Fibroblast of upper back skin (primary cell): ENCODE measurements at places on chromosomes 12 and 14.

- no peak for DNase-seq
Observed at GRCh38 chr12:106582249-106582591, 584 bp upstream of the RFX4 start.

GRCh38 chr12:58026426-58026825, 85.1 kb downstream of the ATP23 start:
- no peak for DNase-seq

GRCh38 chr12:32917094-32917611, 20.6 kb upstream of the PKP2 start:
- DNase-seq, result peak; percentile 7

- DNase-seq, result no peak
Observed at GRCh38 chr14:26888592-26888991, 290.8 kb upstream of the NOVA1 start.

DNA sequence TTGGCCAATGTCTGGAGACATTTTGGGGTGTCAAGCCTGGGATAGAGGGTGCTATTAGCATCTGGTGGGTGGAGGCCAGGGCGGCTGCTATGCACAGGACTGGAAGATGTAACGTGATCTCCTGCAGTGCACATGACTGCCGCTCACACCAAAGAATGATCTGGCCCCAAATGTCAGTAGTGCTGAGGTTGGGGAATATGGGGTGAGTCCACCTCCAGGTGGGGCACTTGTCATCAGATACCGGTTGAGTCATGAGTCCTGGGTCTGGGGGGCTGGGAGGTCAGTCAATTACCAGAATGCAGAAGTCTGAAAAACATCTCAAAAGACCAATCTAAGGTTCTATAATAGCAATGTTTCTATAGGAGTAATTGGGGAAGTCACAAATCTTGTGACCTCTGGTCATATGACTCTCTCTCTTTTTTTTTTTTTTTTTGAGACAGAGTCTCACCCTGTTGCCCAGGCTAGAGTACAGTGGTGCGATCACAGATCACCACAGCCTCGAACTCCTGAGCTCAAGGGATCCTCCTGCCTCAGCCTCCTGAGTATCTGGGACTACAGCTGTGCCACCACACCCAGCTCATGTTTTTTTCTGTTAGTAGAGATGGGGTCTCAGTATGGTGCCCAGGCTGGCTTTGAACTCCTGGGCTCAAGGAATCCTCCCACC, 6.0 kb upstream of the SDSL start:
- no peak for DNase-seq

DNA sequence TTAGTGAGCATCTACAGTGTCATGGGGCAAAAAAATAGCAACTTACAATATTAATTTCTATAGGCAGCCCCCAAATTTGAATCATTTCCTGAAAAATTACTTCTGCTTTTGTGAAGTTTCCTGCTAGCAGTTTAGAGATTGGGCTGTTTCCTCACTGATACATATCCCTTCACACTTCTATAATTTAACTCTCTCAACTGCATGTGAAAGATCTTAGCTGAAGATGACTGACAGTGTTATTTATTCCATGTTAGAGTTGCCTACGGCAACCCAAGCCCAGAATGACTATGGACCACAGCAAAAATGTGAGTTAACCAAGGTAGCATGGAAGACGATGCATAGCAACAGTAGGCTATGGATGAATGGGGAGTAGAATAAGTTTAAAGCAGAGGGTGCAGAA, at the start of gene KLRG1:
Gene KLRG1 (plus strand): TSS at position 134 of the 400 bp plus-strand sequence. CDS start 90 bp downstream, at position 224.
- DNase-seq, result no peak

DNA sequence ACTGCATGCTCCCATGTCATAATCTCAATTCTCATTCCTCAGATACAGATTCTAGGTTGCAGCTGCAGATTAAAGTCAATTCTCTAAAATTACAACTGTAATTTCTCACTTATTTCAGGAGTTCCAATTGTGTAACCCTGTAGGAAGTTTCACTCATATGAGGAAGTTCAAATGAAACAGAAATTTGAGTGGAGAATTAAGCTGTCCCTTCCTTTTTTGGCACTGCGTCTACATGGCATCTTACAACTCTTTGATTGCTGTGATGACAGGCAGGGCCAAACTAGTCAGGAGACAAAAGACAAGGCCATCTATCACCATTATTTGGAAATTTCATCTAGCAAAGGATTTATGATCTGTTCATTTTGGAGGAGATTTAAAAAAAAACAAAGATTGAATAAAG, 13.3 kb upstream of the GRIP1 start:
- DNase-seq, result peak; percentile 4

DNA sequence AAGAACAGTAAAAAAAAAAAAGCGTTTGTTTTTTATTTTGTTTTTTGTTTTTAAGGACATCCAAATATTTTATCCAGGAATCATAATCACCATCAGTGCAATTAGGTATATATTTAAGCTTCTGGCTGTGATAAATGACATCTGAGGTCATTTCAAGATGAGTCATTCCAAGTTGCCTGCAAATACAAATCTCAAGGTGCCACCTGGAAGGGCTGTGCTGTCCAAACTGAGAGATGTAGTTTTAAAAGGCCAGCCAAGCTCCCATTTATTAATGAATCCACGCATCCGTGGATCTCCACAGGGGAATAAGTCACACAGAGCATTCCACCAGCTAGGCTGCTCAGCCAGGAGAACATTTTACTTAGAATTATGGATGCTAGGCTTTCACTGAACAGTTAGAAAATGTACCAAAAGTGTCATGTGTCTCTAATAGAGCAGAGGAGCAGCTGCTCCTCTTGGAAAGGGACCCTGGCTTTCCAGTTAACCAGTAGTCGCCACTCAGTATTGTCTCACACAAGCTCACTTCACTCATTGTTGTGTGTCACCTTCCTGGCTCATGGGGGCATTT, 1151.4 kb upstream of the TMEM132C start:
- no peak for DNase-seq

- peak; percentile 48 for DNase-seq
Observed at GRCh38 chr14:51444353-51445000, 204.4 kb downstream of the TMX1 start.

DNA sequence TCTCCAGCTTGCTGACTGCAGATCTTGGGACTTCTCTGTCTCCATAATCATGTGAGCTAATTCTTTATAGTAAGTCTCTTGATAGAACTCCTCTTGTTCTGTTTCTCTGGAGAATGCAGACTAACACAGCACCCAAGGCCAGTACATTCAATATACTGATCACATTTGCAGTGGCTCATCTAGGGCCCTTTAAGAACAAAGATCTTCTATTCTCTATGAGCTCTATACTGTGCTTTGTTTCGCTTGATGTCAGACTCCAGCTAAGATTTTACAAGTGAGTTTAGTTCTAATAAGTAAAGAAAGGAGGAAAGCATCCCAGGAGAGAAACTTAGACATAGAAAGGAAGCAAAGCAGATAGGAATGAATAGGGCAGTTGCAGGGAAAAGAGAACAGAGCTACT, 69.3 kb upstream of the TMPO start:
- no peak for DNase-seq

GRCh38 chr12:115709540-115710011, 567.9 kb downstream of the MED13L start:
- DNase-seq, result peak; percentile 56

GRCh38 chr14:103540821-103541708, 12.1 kb downstream of the TRMT61A start:
- DNase-seq, result no peak

DNA sequence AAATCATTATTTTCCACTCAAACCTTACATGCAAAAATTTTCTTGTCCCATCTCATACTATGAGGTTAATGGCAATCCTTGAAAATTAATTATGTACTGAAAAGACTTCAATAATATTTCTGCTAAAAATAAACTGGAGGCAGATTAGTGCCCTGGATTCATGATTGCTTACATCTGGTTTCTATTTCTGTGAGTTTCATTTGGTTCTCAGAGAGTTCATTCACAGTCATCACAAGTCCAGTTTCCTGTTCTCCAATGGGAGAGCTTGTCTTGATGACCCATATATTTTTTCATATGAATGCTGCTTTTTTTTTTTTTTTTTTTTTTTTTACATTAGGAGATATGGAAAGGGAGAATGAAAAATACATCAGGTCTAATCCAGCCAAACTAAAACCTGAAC, 6.6 kb upstream of the PTHLH start:
- DNase-seq, result peak; percentile 63

GRCh38 chr12:48419116-48419935, 53.0 kb upstream of the ANP32D start:
- no peak for DNase-seq
